ENCODE measurements at places on chromosomes 3 and 15. TPM values are rescaled to one million over a fixed set of nuclear protein-coding genes. Genes with fewer than 3 reads are reported as not detected.

- no peaks in the 10 kb centered on the region for H3K36me3 ChIP-seq
- H3K4me1 ChIP-seq = peaks cover 3% of the 10 kb centered on the region
- H3K4me3 ChIP-seq = no peak overlapping the region
- no peak for DNase-seq
- no peak overlapping the region for H3K27ac ChIP-seq
These were observed 22.3 kb upstream of the CFAP161 start for GRCh38 chr15:81111510-81112470.

- peaks cover 4% of the 10 kb centered on the region for H3K27me3 ChIP-seq
- H3K4me1 ChIP-seq = no peaks in the 10 kb centered on the region
- no peak overlapping the region for H3K4me3 ChIP-seq
- H3K27ac ChIP-seq = no peak overlapping the region
- no peak for DNase-seq
These were observed 43.1 kb upstream of the HACD2 start for GRCh38 chr3:123627673-123628670.

DNA sequence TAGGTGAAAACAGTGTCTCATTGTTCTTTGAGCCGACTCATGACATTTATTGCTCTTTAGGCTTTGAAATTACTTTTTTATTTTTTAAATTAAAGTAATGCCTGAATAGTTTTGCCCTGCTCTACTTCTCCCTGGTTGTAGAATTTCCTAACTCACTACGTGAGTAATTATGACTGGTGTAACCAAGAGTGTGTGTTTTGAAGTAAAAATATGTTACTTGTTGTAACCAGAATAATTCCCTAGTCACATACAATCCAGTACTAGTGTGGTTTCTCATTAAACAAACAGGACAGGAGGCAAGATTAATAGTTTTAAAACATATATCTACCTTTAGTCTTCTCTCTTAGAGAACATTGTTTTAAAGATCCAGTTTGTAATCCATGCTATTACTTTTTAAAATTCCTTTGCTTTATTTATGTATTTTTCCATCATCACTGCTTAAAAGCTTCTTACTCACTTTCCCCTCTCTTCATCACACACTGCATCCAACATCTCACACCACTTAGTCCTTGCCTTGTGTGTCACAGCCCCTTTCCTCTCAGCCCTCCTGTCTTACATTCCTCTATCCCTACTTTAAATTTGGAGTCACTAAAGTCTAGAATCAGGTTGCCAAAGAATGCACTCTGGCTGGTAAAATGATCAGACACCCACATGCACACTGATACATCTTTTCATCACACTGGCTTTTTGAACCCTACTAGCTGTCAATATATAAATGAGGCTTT lies 219.7 kb downstream of the WNT5A start:
- H3K27me3 ChIP-seq = peaks cover 2% of the 10 kb centered on the region
- no peak overlapping the region for H3K27ac ChIP-seq
- H3K4me3 ChIP-seq = no peak overlapping the region
- no peaks in the 10 kb centered on the region for H3K36me3 ChIP-seq
- H3K4me1 ChIP-seq = no peaks in the 10 kb centered on the region

DNA sequence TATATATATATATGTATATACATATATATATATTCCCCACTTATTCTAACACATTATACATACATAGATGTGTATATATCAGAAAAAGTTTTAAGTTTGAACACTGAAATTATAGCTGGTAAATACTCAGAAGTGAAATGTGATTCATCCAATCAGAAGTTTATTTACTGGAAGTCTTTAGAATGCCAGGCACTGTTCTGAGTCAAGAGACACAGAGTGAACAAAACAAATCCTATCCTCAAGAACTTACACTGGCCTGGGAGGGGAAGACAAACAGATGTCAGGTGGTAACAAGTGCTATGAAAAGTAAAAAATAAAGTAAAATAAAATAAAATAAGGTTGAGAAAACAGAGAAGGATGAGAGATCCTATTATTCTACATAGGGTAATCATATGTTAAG lies 13.4 kb downstream of the DHX36 start:
- no peak for DNase-seq
- H3K4me3 ChIP-seq = no peak overlapping the region
- no peaks in the 10 kb centered on the region for H3K27me3 ChIP-seq
- peaks cover 20% of the 10 kb centered on the region for H3K4me1 ChIP-seq

DNA sequence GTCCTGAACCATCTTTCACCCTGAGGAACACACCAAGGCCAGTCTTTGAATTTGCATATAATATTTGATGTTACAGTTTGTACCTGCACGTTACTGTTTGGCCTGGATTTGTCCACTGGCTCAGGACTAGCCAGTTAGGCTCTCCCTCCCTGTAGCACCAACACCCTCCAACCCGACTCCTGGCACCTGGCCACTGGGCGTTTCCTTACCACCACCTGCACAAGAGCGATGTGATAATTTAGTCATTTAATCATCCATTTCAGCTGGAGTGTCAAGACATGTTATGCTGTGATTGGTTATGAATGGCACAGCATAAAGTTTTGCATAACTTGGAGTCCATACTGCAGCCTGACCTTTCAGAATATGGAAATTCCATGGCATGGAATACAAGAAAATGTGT lies 242.4 kb downstream of the KCNMB2 start:
- H3K36me3 ChIP-seq = no peaks in the 10 kb centered on the region
- no peaks in the 10 kb centered on the region for H3K27me3 ChIP-seq
- no peak overlapping the region for H3K27ac ChIP-seq
- no peak overlapping the region for H3K4me3 ChIP-seq
- DNase-seq = no peak
- peaks cover 6% of the 10 kb centered on the region for H3K4me1 ChIP-seq

- no peaks in the 10 kb centered on the region for H3K27me3 ChIP-seq
- H3K4me1 ChIP-seq = peaks cover 67% of the 10 kb centered on the region
- peaks cover 34% of the 10 kb centered on the region for H3K36me3 ChIP-seq
- DNase-seq = no peak
- H3K4me3 ChIP-seq = no peak overlapping the region
These were observed 34.3 kb upstream of the APH1B start for GRCh38 chr15:63243101-63243500.

DNA sequence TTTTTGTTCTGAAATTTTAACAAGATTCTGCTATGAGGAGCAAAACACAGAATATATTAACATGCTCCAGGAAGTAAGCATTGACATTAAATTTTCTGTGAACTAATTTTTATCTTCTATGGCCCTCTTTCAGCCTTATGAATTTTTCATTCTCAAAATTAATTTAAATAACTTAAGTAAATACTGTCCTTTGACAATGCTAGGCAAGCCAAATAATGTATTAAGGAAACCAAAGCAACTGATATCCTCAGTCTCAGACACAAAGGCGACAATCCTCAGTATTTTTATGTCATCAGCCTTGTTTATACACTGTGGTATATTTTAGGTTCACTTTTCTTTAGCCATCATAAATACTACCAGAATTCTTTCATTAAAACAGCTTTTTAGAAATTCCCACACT lies 159.8 kb downstream of the CGGBP1 start:
- H3K4me3 ChIP-seq = no peak overlapping the region
- H3K36me3 ChIP-seq = no peaks in the 10 kb centered on the region
- DNase-seq = no peak
- H3K27ac ChIP-seq = no peak overlapping the region
- no peaks in the 10 kb centered on the region for H3K4me1 ChIP-seq
- H3K27me3 ChIP-seq = no peaks in the 10 kb centered on the region

GRCh38 chr15:65289261-65289854 lies 2.7 kb upstream of the PARP16 start:
- H3K27me3 ChIP-seq = no peaks in the 10 kb centered on the region
- no peak overlapping the region for H3K27ac ChIP-seq
- DNase-seq = no peak
- H3K4me3 ChIP-seq = no peak overlapping the region
- H3K4me1 ChIP-seq = peaks cover 17% of the 10 kb centered on the region

DNA sequence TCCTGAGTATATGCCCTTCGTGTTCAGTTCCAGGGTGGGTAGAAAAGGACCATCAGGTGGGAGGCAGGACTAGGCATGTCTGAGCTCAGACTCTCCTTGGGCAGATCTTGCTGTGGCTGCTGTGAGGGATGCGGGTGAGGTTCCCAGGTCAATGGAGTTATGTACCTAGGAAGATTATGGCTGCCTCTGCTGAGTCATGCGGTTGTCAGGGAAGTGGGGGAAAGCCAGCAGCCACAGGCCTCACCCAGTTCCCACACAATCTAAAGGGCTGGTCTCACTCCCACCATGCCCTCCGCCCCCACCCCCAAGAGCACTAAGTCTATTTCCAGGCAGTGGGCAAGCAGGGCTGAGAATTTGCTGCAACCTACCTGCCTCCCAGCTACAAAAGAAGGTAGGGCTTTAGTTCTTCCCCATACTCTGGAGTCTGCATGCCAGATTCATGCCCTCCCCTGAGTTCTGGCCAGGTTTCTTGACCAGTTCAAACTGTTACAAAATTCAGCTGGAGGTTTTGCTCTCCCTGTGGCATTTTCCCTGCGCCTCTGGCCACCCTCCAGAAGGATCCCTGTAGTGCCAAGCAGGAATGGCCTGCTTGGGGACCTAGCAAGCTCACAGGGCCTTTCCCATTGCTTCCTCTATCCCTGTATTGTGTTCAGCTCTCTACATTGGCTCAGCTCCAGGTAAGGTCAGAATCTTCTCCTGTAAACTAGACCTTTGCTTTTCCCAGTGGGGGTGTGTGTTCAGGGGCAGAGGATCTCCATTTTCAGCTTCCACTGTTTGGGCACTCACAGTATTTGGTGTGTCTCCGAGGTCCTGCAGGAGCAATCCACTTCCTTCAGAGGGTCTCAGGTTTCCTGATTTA lies 12.7 kb upstream of the TMCO5A start:
- no peak overlapping the region for H3K27ac ChIP-seq
- H3K36me3 ChIP-seq = no peaks in the 10 kb centered on the region
- no peak overlapping the region for H3K4me3 ChIP-seq
- H3K27me3 ChIP-seq = peaks cover 9% of the 10 kb centered on the region

DNA sequence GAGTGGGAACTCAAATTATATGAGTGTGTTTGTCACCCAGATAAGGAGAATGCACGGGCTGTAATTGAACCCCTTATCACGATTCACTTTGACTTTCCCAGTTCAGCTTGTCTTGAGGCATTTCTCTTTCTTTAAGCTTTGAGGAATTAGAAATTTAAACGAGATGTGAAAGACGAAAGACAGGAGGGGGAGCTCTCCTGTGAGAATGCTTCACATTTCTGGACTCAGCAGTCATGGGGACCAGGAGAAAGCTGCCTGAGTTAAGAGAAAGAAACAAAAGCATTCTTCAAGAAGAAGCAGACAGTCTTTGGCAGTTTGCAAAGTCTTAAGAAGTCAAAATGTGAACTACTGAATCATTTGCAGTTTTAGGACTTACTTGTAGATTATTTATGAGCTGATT lies 205.6 kb downstream of the NECTIN3 start:
- no peak overlapping the region for H3K27ac ChIP-seq
- DNase-seq = no peak
- no peaks in the 10 kb centered on the region for H3K27me3 ChIP-seq
- no peak overlapping the region for H3K4me3 ChIP-seq
- H3K4me1 ChIP-seq = peaks cover 19% of the 10 kb centered on the region

GRCh38 chr3:134614955-134615354 lies 35.9 kb downstream of the KY start:
- H3K4me1 ChIP-seq = no peaks in the 10 kb centered on the region
- DNase-seq = no peak
- H3K27me3 ChIP-seq = no peaks in the 10 kb centered on the region
- H3K36me3 ChIP-seq = no peaks in the 10 kb centered on the region
- no peak overlapping the region for H3K27ac ChIP-seq

- H3K4me3 ChIP-seq = no peak overlapping the region
- no peak overlapping the region for H3K27ac ChIP-seq
- peaks cover 65% of the 10 kb centered on the region for H3K4me1 ChIP-seq
- no peak for DNase-seq
These were observed 17.6 kb downstream of the EIF4E3 start for GRCh38 chr3:71707595-71707994.

DNA sequence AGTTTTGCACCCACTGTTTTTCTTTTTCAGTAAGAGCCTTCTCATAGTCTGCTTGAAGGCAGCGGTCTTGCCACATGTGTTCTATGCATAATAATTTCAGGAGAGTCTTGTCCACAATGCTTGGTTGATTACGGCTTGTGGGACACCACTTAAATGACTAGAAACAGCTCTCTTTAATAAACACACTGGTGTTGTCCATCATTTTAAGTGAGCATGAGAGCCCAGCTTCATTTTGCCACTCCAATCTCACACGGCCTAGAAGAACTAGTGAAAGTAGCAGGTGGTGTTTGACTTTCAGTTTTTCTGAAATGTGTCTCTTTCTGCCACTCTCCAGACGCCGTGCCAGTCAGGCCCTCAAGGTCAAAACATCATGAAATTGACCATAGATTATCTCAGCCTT lies 292.1 kb downstream of the LPP start:
- H3K4me3 ChIP-seq = no peak overlapping the region
- H3K27ac ChIP-seq = no peak overlapping the region
- no peaks in the 10 kb centered on the region for H3K27me3 ChIP-seq
- no peak for DNase-seq

- no peaks in the 10 kb centered on the region for H3K36me3 ChIP-seq
- no peak overlapping the region for H3K27ac ChIP-seq
- no peaks in the 10 kb centered on the region for H3K4me1 ChIP-seq
- H3K27me3 ChIP-seq = no peaks in the 10 kb centered on the region
- no peak overlapping the region for H3K4me3 ChIP-seq
These were observed 146.6 kb upstream of the PEX5L start for GRCh38 chr3:180183346-180183745.

GRCh38 chr3:100125161-100125938 lies 11.0 kb upstream of the FILIP1L start:
- no peaks in the 10 kb centered on the region for H3K27me3 ChIP-seq
- H3K4me1 ChIP-seq = no peaks in the 10 kb centered on the region
- no peaks in the 10 kb centered on the region for H3K36me3 ChIP-seq
- no peak overlapping the region for H3K27ac ChIP-seq
- no peak for DNase-seq
- H3K4me3 ChIP-seq = no peak overlapping the region

- H3K27ac ChIP-seq = no peak overlapping the region
- DNase-seq = peak; percentile 7
- H3K27me3 ChIP-seq = peaks cover 56% of the 10 kb centered on the region
- peaks cover 27% of the 10 kb centered on the region for H3K4me1 ChIP-seq
These were observed 604 bp upstream of the TJP1 start for GRCh38 chr15:29822684-29823459.

GRCh38 chr15:80426316-80426715 lies 22.1 kb downstream of the ARNT2 start:
- DNase-seq = no peak
- no peaks in the 10 kb centered on the region for H3K36me3 ChIP-seq
- H3K27me3 ChIP-seq = no peaks in the 10 kb centered on the region

The GABRR3 gene
- total RNA-seq = not detected

The CHRD gene
- total RNA-seq = not detected

The CACNA2D2 gene
- total RNA-seq = 0.95 TPM

The AMT gene
- 2.7 TPM for total RNA-seq

The TRANK1 gene
- 10.9 TPM for total RNA-seq

All from activated naive CD4-positive, alpha-beta T cell treated with anti-CD3 and anti-CD28 coated beads for 36 hours (primary cell).